ENCODE measurements at places on chromosomes 2 and 18. TPM values are rescaled to one million over a fixed set of nuclear protein-coding genes. Genes with fewer than 3 reads are reported as not detected.

Gene PROKR1
- not detected for total RNA-seq

Gene SGPP2
- 0.89 TPM for total RNA-seq

Gene PJVK
- 2.5 TPM for total RNA-seq

Gene HRH4
- 0.23 TPM for total RNA-seq

Gene PCGF1
- total RNA-seq = 35.9 TPM

Gene G6PC2
- not detected for total RNA-seq

Gene CYRIA
- total RNA-seq = 2.1 TPM

Data from activated naive CD8-positive, alpha-beta T cell treated with anti-CD3 and anti-CD28 coated beads, Interleukin-2, amount 10 ng/mL, durations not matched to agents 7 days and 5 days (primary cell).